ENCODE measurements at places on chromosomes 3 and 15.

DNA sequence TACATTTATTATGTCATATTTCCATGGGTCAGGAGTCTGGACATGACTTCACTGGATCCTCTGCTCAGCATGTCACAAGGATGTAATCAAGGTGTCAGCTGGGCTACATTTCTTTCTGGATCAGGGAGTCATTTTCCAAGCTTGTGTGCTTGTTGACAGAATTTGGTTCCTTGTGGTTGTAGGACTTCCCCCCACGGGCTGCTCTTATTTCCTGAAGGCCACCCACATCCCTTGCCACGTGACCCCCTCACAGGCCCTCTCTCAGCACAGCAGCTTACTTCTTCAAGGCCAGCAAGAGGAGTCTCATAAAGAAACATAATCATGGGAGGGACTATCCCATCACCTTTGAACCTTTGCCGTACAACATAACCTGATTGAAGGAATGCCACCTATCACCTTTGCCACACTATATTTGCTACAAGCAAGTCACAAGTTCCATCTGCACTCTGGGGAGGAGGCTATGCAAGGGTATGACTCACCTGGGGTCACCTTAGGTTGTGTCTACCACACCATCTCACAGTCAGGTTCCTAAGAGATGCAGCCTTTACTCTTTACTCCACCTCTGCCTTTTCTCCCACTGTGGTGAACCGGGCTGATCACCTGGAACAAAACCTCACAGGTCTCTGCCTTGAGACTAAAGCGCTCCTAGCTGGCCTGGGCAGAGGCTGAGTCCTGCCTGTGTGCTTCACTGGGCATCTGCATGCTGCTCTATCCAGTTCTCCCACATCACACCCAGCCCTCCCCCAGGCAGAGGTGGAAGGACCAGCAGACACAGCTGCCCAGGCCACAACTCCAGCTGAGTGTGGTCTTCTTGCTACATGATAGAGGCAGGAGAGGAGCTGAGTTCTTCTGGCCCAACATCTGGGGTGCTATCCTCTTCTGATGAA is 13.5 kb downstream of the RAB6B start:
- DNase-seq = no peak

DNA sequence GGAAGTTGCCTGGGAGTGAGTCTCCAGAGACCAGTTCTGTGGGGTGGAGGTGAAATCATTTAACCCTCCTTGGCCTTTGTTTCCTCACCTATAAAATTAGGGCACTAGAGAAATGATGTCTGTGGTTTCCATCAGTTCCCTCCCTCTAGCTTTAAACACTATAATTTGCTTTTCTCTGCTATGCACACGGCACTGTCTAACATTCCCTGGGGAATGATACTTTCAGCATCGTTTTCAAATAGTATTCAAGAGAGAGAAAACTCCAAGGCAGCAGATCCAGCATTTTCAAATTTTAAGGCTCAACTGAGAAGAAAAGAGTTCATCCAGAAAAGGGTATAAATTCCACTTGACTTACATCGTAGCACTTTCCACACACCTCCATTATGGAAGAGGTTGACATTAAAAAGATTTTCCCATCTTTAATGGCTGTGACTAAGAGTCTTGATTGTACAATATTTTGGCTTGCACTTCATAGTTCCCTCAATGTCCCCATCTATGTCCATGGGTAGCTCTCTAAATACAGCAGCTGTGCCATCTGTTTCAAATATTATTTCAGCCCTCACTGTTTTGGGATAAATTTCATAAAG is 137.7 kb upstream of the ZPLD1 start:
- no peak for DNase-seq

- no peak for DNase-seq
These were observed 243.5 kb upstream of the TRIM42 start for GRCh38 chr3:140434261-140434905.

DNA sequence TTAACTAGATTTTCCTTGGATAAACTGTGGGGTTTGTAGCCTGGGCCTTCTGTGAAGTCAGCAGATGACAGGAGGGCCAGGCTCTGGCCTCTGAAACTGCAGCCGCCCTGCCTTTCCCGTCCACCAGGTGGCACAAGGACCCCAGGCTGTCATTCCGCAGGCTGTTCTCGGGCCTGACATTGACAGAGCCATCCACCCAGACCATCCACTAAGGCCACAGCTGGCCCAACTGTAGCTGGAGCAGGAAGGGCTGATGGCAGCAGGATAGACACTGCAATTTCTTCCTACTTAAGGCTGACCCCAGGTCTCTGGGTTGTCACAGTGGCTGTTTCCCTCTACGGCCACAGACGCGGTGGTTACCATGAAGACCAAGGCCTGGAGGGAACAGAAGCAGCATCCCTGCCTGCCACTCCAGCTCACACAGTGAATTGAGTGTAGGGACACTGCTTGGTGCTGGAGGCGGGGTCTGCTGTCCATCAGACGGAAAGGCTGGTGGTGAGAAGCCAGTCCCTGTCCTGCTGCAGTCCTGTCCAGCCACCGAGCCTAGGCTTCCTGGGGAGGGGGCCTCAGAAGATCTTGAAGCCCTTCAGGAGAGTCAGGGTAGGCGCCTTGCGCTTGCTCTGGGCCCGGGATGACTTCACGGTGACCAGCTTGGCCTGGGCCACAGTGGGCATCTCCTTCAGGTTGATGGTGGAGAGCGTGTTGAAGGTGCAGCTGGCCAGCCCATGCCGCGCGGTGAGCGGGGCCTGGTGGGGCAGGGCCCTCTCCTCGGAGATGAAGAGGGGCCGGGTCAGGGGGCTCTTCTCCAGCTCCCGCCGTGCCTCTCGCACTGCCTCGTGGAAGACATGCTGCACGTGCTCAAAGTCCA is 9.4 kb downstream of the SLC51B start:
- peak; percentile 54 for DNase-seq

GRCh38 chr15:90287101-90287500 is 21.6 kb downstream of the NGRN start:
- DNase-seq = no peak
